Iris pigment epithelial cell (primary cell): ENCODE measurements at places on chromosomes 5 and 9.

DNA sequence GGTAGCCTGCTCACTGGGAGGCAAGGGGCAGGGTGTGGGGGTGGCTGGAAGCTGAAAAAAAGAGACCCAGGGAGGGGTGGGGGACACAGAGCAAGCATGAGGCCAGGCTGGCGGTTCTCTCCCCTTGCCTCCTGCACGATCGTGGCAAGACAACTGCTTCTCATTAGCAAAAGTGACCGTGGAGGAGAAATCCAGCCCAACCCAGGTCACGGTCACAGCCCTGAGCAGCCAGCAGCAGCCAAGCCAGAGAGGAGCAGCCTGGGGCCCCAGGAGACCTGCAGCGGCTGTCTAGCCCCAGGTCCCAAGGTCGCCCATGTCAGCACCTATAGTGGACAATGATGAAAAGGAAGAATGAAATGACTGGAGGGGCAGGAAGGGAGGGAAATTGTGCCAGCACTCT, 89.1 kb downstream of the NRG2 start:
- no peak for DNase-seq

GRCh38 chr5:100898504-100899346, 4.4 kb downstream of the ST8SIA4 start:
- DNase-seq: no peak

DNA sequence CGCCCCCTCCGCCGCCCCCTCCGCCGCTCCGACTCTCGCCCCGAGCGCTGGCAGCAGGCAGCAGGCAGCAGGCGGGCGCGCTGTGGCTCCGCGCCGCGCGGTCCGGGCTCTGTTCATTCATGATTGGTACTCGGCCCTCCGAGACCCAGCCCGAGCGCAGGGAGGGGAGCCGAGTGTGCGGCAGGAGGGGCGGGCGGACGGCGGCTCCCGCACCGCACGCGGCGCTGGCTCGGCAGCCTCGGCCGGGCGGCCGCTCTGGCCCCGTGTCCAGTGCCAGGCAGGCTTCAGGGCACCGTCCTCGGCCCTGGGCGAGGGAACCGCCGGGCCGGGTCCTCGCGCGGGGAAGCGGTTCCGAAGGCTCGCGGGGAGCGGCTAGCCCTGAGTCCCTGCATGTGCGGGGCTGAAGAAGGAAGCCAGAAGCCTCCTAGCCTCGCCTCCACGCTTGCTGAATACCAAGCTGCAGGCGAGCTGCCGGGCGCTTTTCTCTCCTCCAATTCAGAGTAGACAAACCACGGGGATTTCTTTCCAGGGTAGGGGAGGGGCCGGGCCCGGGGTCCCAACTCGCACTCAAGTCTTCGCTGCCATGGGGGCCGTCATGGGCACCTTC, at the start of gene KCNIP1:
TSS of gene KCNIP1 (plus strand) at position 31 of the 607 bp plus-strand sequence.
- peak; percentile 13 for DNase-seq

DNA sequence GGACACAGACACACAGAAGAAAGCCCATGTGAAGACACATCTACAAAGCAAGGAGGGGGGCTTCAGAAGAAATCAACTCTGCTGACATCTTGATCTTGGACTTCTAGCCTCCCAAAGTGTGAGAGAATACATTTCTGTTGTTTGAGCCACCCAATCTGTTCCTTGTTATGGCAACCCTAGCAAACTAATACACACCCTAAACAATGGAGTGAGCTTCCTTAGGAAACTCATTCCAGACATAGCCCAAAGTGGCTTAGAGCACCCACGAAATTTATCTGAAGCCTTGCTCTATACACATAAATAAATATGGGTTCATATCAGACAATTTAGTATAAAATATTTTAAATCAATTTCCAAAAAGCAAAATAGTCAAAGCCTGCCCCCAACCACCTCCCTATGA, 7.6 kb upstream of the TBC1D2 start:
- DNase-seq: no peak

- peak; percentile 81 for DNase-seq
These were observed 55.3 kb downstream of the ZNF366 start for GRCh38 chr5:72451741-72452505.

- no peak for DNase-seq
These were observed 1.8 kb downstream of the SMC5 start for GRCh38 chr9:70260606-70261005.
